Head of caudate nucleus (tissue), 42 donors: ENCODE measurements at places on chromosomes 3 and 15.

GRCh38 chr15:87576486-87577176, 679.9 kb downstream of the NTRK3 start:
- no peak for DNase-seq

DNA sequence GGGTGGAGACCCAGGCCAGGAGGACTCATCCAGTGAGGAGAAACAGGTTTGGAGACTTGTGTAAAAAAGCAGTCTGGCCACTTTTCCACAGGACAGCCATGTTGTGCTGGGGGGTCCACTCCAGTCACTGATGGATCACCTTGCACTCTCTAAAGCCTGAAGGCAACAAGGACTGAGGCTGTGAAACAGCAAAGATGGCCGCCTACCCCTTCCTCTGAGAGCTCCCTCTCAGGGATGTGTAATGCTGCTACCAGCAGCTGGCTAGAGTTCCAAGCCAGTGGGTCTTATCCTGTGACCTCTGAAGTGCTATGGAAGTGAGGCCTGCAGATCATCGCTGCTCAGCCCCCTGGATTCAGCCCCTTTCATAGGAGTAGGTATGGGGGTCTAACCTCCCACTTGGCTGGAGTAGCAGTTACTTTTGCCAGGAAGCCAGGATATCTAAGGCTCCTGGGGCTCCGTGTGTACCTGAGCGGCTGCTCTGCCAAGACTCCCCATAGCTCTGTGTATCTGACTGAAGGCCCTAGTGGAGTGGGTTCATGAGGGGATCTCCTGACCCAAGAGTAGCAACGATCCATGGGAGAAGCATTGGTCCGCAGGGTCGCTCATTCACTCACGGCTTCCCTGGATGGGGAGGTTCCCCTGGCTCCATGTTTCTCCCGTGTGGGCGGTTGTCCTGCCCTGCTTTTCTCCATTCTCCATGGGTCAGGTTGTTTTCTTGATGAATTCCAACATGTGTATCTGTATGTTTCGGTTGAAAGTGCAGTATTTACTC, 69.9 kb upstream of the TNFSF10 start:
- no peak for DNase-seq

- no peak for DNase-seq
Observed at GRCh38 chr3:141933421-141934300, 57.2 kb downstream of the ATP1B3 start.

GRCh38 chr3:169865176-169865767, 4.5 kb downstream of the LRRC31 start:
- no peak for DNase-seq

DNA sequence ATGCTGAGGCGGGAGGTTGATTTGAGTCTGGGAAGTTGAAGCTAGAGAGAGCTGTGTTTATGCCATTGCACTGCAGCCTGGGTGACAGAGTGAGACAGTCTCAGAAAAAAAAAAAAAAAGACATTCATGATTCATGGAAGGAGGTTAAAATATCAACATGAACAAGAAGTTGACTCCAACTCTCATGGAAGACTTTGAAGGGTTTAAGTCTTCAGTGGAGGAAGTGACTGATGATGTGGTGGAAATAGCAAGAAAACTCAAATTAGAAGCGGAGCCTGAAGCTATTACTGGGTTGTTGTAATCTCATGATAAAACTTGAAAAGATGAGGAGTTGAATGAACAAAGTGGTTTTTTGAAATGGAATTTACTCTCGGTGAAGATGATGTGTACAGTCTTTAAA, 491.8 kb downstream of the SQOR start:
- no peak for DNase-seq

- no peak for DNase-seq
Observed at GRCh38 chr3:181862502-181862901, 150.8 kb downstream of the SOX2 start.

GRCh38 chr3:61824553-61825135, 263.3 kb downstream of the PTPRG start:
- DNase-seq: no peak
